ENCODE measurements at places on chromosomes 4 and X.

- no peak for DNase-seq
These were observed 226.4 kb upstream of the CASK start for GRCh38 chrX:42149765-42150164.

- no peak for DNase-seq
These were observed 100.3 kb downstream of the EMCN start for GRCh38 chr4:100417565-100417964.

DNA sequence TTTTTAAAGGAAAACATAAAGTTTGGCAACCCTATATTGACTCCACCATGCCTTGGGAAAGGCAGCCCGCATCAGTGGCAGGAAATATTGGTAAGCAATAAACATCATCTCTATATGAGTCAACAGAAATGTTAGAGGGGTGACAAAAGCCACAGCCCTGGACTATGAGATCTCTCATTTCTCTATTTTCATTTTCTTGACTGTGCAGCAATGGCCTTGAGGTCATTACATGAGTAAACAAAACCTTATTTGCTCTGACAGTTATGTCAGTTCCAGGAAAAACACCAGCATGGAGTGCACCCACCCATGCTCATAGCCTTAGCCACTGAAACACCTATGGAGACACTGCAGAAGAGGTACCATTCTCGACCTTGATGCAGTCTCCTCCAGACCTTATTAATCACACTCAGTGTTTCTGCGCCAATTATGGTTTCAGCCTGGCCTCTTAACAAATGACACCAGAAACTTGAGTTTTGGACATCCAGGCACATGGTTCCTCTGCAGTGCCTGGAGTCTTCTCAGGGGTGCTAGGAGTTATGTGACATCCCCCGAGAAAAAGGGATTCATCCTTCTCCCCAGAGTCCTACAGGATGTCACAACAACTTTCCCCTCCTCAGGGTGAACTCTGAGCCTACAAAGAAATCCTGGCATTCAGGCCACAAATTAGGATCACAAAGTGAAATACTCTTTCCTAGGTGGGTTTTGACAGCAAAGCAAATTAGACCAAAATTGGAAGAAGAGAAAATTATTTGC, 16.0 kb upstream of the HPGD start:
- DNase-seq: no peak

DNA sequence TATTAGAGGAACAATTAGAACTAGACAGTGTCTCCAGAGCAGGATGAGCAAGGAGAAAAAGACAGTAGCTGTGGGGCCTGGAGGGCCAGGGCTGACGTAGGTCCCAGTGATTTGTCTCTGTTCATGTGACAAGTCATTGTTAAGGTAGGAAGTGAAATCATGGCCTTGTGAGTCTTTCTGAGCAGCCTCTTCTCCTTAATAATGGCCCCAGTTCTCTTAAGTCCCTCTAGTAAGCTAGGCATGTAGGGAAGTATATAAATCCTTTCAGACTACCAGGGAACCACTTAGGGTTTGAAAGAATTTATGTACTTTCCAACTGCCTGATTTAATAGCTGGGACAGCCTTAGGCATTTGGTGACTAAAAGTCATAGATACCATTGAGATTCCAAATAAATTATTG, 133.0 kb downstream of the KLHL8 start:
- DNase-seq: no peak

- no peak for DNase-seq
These were observed 149.4 kb downstream of the TSPAN5 start for GRCh38 chr4:98508829-98509598.

GRCh38 chr4:130336585-130337217, 1240.7 kb downstream of the C4orf33 start:
- DNase-seq: no peak

GRCh38 chr4:136763919-136764318, 768.4 kb downstream of the PCDH18 start:
- DNase-seq: no peak

DNA sequence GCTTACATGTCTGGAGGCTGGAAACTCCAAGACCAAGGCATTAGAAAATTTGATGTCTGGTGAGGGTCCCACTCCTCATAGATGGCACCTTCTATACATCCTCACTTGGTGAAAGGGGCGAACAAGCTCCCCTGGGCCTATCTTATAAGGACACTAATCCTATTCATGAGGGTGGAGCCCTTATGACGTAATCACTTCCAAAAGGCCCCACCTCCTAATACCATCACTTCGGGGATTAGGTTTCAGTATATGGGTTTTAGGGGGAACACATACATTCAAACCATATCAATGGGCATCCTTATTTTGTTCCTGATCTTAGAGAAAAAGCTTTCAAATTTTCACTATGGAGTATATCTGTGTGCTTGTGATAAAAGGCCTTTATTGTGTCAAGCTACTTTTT, 39.0 kb upstream of the ALG13 start:
- DNase-seq: no peak

GRCh38 chr4:143667461-143667860, 33.0 kb downstream of the FREM3 start:
- DNase-seq: no peak

GRCh38 chr4:176238826-176239225, 30.2 kb downstream of the ASB5 start:
- DNase-seq: no peak

DNA sequence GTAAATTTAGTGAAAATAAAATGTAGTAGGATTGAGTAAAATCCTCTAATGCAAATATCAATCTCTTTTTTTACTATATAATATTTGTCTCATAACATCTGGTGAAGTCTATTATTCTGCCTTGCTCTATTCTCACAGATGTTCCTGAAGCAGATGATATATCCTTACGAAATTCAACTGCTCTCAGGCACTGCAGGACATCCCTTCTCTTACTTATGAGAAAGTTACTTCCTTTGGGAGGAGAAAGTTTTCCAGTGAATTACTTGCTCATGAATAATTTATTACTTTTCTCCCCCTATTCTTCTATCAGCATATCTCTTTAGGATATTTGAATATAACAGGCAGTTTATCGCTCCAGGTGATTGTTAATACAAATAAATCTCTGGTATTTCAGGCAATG, 75.6 kb upstream of the AGA start:
- DNase-seq: no peak

DNA sequence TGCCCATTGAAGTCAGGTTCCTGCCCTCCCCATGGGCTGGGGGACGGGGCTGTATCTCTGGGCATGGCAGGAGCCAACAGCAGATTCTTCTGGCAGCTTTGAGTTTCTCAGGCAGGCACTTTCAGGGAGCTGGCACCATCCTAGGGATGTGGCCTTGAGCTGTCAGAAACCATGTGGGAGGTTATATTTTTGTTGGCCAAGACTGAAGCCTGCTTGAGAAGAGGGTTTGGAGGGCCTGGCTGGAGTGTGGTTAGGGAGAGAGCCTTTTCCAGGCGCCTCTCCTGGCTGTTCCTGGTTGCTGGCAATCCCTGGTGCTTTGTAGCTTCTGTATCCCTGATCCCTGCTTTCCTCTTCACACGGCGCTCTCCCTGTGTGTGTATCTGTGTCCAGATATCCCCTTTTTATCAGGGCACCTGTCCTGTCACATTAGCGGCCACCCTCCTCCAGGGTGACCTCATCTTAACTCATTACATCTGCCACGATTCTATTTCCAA, 30.6 kb upstream of the SORCS2 start:
- DNase-seq: no peak

- no peak for DNase-seq
These were observed 106.1 kb downstream of the PRDM5 start for GRCh38 chr4:120816296-120816965.

- DNase-seq: no peak
These were observed 116.0 kb downstream of the MXRA5 start for GRCh38 chrX:3230496-3230895.

- DNase-seq: no peak
These were observed 71.8 kb downstream of the NBDY start for GRCh38 chrX:56800801-56801200.

DNA sequence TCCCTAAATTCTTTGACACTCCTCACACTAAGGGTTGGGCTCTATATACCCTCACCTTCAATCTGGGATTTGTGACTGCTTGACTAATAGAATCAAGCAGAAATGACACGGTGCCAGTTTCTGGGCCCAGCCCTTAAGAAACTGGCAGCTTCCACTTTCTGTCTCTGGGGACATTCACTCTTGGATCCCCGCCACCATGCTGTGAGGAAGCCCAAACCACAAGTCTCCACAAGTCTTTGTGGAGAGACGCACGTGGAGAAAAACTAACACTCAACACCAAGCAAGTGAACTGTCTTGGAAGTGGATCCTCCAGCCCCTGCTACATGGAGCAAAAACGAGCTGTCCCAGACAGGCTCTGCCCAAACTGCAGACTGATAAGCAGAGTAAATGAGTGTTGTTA, 1.1 kb upstream of the EDNRA start:
- no peak for DNase-seq

DNA sequence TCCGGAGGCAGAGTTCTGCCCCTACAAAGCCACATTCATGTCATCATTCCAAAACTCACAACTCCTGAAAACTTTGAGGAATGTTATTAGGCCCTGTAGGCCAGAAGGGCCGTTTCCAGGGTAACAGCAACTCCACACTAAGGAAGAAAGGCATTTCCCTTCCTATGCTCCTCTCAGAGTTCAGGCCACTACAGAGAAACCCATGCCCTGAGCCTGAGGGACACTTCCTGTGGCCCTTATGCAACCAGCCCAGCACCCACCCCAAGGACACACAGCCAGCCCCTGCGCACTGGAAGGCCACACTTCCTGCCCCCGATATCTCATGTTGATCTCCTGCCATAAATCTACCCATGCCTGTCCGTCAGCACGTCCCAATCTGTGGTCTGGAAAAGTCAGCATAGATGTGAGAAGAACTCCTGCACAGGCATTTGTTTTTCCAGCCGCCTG, 289.3 kb downstream of the BCOR start:
- DNase-seq: no peak

Measured in nephron progenitor cell (in vitro differentiated cells).